Fibroblast of skin of left biceps (primary cell): ENCODE measurements at places on chromosomes 7 and 10.
A peak's percentile ranks its signal among the peaks of the same experiment; 100 is the strongest.

DNA sequence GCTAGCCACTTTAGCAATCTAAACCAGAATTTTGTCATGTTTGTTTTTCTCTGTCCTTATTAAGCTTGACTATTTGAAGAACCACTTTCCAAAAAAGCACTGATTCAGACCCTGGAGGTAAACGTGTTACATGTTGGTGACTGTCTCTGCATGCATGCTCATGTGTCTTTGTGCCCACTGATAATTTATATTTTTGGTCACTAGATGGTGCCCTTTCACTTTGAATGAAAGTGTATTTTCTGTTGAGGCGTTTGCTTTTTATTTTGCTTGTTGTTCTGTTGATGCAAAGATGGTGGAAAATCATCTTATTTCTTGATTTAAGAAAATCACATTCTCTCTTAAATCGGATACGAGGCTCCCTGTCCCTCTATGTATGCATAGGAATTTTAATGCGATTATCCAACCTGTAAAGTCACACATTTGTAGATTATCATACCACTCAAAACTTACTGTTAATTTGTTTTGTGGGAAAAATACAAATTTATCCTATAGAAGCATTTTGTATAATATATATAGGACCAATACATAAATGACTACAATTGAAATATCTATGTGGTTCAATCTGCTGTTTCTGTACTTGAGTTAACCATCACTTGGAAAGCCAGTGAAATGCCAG lies 269.3 kb downstream of the BICC1 start:
- DNase-seq, result no peak

DNA sequence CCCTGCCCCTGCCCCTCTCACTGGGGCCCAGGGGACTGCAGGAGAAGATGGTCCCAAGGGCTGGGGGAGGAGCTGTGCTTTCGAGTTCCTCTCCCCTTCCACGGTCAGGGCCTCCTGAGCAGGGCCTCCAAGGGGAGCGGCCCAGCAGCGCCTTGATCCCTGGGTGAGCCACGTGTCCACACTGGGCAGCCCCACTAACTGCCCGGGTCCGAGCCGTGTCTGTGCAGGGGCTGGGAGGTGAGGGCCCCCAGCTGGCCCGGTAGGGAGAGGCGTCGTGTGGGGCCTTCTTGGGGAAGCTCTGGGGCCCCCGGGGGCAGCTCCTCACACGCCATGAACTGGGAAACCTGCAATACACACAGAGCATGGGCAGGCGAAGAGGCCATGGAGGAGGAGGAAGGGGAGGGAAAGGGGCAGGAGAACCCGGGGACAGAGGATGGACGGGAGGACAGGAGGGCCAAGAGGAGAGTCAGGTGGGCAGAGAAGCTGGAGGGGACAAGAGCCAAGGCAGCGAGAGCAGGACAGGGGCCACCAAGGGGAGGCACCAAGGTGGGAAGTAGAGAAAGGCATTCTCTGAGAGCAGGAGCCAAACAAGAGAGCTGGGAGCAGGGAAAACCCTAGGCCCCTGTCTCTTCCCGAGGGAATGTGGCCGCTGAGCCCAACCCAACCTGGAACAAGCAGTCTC lies 32.8 kb downstream of the KCNH2 start:
- no peak for DNase-seq

DNA sequence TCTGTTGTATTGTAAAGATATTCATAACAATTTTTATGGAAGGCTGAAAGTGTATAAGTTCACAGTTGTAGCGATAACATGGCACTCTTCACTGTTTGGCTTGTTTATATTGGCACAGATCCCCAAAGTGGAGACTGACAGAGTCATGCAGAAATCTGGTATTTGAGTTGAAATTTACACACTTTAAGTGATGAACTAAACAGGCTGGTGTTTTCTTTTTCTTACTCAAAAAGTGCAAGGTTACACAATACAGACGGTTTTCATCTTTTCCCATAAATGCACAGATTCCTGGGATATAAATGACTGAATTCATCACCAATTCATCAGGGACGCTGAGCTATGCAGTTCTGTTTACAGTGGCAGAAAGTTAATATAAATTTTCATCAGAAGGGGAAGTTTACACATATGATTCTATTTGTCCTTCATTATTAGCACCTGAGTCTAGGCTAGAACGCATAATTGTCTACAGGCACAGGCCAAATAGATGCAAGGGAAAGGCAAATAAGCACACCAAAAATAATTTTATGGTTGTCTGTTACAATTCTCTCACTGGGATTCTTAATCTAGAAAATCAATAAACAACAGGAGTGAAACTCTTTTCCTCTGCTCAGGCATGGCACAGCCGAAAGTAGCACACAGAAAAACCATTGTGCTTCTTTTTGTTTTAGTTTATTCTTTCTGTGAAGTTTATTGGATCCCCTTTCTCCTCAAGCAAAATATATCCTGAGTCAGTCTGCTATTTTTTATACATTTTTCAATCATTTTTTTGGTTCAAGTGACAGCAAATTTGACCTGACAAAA lies 88.0 kb downstream of the FOXP2 start:
- peak; percentile 34 for DNase-seq

DNA sequence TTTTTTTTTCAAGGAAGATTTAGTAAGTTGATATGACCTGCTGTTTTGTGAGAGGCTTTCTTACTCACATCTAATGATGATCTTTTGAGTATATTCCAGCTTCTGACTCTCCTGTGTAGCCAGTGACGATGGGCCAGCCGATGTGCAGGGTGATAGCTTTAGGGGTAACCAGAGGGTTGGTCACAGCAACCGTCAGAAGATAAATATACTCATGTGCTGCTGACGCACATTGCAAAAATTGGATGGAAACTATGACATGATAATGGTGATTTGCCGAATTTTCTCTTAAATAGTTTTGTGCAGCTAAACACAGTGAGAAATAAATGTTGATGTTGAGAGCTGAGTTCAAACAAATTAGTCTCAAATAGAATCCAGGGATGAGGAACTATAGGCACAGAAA lies 29.5 kb downstream of the R3HCC1L start:
- no peak for DNase-seq

DNA sequence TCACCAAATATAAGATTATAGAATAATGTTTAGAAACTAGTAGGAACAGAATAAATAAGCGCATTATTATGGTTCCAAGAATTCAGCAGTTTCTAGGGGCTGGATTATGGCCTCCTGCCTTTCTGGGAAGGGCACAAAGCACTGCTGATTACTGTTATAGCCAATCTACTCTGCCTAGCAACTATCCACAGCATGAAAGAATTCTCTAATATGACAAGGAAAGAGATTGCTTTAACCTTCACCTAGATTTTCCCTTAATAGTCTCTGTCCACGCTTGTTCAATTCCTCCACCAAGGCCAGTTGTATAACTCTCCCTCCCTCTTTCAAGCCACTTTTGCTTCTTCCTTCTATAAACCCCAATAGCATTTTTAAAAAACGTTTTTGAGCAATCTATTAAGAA lies 1033.6 kb upstream of the LRRTM3 start:
- DNase-seq, result no peak

DNA sequence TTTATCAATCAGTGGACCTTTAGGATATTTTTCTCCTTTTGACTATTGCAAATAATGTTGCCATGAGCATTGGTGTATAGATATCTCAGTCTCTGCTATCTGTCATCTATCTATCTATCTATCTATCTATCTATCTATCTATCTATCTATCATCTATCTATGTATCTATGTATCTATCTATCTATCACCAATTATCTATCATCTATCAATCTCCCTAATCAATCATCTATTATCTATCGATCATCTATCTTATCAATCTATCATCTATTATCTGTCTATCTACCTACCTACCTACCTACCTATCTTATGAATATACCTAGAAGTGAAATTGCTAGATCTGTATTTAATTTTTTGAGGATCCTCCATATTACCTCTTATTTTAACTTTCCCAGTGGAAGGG lies 69.6 kb downstream of the EMX2 start:
- DNase-seq, result no peak

DNA sequence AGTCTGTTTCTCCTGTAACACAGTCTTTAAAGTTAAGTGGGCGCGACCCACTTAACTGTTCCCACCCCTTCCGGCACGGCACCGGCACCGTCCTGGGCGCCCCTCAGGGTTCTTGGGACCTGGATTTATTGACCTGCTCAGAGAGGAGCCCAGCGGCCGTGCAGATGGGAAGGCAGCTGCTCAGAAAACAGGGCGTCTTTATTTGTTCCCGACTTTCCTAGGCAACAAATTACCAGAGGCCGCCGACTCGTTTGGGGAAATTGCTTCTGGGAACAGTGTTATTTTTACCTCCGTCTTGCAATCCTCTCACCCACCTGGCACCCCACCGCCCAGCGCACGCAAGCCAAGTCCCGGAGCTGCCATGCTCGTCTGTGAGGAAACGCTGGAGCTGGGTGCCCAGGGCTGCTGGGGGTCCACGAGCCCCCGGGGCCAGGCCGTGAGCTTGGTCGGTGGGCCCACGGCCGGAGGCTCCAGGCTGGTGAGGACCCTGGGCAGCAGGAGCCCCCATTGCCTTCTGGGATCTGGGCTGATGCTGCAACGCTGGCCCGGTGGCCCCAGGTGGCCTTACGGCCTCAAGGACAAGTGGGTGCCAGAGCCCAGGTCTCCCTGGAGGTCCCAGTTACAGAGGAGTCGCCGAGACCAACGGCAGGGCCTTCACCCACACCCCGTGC lies 14.9 kb upstream of the ADGRA1 start:
- DNase-seq, result no peak
